AG09309 (cell line): ENCODE measurements at places on chromosomes 2 and 18.
A peak's percentile ranks its signal among the peaks of the same experiment; 100 is the strongest.

DNA sequence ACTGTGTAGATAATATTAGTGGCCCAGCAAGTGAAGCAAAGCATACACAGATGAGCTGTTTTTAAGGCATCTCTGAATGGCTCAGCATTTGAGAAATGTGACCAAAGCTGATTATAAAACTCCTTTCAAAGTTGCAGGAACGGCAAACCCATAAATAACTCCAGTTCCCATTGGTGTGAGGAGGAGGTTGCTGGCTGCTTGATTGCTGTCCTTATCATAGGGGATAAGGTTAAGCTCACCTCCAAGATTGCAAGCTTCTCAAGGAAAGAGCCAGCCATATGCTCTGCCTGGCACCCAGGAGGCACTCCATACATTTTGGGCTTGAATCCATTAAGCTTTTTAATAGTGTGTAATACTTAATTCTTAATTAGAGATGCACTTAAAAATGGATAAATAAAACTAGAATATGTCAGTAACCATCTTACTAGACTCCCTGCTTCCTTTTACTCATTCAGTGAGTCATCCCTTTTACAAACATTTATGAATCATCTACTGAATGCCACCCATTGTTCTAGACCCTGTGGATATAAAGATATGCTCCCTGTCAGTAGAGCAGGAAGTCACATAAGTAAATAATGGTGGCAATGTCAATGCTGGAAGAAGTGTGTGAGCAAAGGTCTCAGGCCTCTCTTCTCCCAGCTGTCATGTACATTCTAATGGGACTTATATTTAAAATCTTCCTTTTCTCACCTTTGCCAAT lies 99.3 kb downstream of the SPATS2L start:
- peak; percentile 61 for DNase-seq

GRCh38 chr18:23377669-23378301 lies 75.3 kb upstream of the RIOK3 start:
- DNase-seq: peak; percentile 63

GRCh38 chr2:113826346-113827285 lies 63.3 kb upstream of the ACTR3 start:
- no peak for DNase-seq

DNA sequence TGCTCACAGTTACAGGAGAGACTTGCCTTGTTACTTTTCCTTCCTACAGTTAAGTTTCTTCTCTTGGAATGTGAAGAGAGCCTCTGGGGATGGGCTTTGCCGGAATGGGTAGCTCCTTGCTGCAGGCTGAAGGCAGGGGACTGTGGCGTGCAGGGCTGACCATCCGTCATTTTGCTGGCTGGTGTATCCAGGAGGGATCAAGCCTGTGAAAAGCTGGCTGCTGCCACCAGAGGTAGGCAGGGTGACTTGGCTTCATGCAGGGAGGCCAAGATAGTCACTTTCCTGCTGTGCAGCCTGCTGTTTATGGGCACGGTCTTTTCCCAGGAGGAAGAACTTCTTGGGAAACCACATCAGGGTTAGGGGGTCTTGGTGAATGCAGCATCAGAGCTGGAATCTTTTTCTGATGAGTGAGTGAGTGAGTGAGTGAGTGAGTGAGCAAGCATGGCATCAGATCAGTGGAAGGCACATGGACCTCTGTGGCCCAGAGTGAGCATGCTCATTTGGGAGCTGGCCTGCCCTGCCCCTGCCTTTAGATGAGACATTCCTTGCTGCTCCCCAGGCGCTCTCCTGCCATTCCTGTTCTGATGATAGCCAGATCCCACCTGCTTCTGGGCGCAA lies 33.0 kb downstream of the FHOD3 start:
- DNase-seq: no peak

- DNase-seq: no peak
These were observed 15.8 kb downstream of the STK17B start for GRCh38 chr2:196155575-196155974.

- DNase-seq: no peak
These were observed 18.8 kb upstream of the STAT1 start for GRCh38 chr2:191032588-191033429.

DNA sequence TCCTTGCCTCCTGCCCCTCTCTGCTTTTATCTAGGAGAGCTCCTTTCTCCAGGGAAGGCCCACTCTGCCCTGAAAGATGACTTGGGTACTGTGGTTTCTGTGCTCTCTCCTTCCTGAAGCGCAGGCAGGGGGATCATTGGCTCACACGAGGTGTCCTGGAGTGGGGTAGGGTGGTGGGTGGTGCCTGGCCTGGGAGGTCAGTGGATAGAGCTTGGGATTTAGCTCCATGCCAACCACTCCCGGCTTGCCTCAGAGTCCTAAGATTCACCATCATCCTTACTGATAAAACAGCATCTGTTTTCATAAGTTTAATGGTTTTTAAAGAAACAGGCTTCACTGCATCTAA lies 63.1 kb downstream of the CIB4 start:
- DNase-seq: no peak

- no peak for DNase-seq
These were observed 75.5 kb downstream of the ANTXR1 start for GRCh38 chr2:69088466-69088865.

- no peak for DNase-seq
These were observed 64.2 kb upstream of the DCC start for GRCh38 chr18:52275817-52276216.

- no peak for DNase-seq
These were observed 1257.5 kb upstream of the ACVR2A start for GRCh38 chr2:146587291-146587713.

DNA sequence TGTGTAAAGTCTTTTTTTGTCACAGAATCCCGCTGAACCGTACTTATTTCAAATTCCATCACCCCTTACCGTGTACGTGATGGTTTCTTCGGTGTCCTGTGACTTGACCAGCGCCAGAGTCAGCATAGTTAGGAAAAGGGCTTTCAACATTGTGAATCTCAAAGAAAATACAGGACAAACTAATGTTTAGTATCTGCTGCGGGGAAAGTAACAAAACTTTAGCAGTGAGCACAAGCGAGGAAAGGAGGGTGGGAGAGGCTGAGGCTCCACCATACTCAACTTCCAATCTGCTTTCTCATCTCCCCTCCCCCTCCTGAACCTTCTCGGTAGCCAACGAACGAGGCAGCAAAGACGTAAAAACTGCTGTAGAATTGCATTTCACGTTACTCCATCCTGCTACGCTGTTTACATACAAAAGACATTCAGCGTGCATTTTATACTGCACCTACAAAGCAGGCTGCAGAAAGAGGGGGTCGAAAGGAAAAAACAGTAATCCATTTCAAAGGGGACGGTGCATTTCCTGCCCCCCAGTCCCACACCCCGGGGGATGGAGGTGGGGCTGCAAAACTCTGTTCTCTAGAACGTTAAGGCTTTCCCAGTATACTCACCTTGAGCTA lies 1.2 kb downstream of the EFEMP1 start:
- DNase-seq: no peak

DNA sequence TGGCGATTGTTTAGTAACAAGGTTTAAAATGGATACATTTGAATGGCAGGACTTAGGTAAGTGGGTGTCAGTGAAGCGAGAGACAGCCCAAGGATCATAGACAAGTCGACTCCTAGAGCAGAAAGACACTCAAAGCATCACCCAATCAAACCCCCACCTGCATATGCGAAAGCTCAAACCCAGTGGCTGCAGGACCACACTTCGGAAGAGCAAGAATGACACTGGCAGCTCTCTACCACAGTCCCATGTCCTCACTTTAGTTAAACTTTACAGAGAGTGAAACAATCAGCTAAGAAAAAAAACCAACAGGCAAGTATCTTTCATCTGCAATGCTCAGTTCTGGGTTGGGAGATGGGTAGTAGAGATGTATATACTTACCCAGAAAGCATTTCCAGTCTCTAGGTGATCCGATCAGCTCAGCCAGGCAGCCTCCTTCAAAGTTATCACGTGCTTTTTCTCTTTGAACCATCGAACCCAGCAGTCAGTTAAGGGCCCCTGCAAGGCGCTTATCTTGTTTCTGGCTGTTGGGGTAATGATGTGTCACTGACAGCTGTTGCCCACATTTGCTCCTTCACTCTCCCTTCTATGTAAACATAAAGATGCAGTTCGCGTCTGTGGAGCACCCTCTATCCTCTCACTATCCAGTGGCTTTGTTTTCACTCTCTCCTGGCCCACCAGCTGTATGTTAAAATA lies 357.5 kb upstream of the ID2 start:
- no peak for DNase-seq

DNA sequence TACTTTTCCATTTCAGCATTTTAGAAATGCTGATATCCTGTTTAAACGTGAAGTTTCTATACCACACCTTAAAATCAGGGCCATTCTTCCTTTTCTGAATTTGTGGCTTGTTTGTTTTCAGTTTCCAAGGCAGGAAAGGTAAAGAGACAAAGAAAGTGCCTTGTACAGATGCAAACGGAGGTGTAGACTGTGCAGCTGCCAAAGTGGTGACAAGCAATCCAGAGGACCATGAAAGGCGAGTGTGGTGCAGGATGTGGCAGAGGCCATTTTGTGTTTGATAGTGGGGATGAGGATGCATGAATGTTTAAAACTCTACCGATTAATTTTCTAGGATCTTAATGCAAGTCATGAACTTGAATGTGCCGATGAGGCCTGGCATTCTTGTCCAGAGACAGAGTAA lies 733 bp downstream of the C2orf74 start:
- DNase-seq: no peak

GRCh38 chr2:225998116-225998515 lies 598.6 kb downstream of the NYAP2 start:
- no peak for DNase-seq

DNA sequence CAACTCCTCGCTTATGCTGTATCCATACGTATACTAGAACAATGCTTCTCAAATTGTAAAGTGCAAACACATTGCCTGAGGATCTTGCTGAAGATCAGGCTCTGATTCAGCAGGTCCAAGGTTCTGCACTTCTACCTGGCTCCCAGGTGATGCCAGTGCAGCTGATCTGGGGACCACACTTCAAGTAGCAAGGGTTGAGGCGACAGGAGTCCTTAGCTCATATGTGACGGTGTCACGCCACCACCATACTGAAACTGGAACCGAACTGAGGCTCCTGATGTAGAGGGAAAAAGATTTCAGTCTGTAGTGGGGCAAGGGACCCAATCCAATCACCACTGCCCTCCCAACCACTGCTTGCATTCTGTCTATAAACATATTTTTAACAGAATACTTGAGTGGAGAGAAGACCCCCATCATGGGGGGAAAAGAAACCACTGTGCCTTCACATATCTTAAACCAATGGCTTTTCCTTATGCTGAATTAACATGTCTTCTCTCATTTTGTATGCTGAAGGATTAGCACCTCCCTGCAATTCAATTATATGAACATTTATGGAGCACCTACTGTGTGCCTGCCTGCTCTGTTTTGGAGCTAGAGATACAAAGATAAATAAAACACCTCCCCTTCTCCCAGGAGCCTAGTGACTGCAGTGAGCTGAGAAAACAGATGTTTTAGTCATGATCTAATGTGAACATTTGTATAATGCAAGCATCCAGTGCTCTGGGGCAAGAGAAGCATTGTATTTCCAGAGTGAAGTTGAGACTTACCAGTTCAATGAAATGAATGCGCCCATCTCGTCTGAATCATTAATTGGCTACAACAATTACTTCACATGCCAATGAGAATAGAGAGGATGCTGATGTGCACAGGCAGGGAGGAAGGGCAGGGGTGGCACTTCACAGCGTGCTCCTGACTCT lies 6.6 kb upstream of the ASAP2 start:
- no peak for DNase-seq

DNA sequence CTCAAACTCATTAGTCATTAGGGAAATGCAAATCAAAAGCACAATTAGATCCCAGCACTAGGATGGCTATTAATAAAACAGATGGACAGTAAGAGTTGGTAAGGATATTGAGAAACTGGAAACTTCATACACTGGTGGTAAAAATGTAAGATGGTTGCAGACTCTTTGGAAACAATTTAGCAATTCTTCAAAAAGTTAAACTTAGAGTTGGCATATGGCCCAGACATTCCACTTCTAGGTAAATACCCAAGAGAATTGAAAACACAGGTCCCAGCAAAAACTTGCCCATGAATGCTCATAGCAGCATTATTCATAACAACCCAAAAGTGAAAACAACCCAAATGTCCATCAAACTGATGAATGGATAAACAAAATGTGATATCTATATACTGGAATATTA lies 84.9 kb upstream of the ZFP36L2 start:
- peak; percentile 68 for DNase-seq

GRCh38 chr2:241052677-241053360 lies 49.3 kb downstream of the MTERF4 start:
- no peak for DNase-seq

GRCh38 chr2:241818943-241819270 lies 9.9 kb downstream of the NEU4 start:
- DNase-seq: no peak

DNA sequence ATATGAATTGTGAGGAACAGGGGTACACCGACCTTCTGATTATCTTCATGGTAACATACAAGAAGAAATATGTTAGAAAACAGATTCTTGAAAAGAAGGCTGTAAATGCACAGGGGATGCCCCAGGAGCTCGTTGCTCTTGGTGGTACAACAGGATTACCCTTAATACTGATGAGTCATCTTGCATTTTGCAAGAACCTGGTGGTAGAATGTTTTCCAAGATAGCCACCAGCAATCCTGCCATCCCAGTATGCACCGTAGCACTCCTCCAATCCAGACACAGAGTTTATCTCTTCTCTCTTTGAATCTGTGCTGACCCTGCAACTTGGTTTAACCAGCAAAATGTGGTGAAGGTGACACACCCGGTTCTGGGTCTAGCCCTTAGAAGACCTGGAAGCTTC lies 238.3 kb downstream of the EN1 start:
- no peak for DNase-seq

DNA sequence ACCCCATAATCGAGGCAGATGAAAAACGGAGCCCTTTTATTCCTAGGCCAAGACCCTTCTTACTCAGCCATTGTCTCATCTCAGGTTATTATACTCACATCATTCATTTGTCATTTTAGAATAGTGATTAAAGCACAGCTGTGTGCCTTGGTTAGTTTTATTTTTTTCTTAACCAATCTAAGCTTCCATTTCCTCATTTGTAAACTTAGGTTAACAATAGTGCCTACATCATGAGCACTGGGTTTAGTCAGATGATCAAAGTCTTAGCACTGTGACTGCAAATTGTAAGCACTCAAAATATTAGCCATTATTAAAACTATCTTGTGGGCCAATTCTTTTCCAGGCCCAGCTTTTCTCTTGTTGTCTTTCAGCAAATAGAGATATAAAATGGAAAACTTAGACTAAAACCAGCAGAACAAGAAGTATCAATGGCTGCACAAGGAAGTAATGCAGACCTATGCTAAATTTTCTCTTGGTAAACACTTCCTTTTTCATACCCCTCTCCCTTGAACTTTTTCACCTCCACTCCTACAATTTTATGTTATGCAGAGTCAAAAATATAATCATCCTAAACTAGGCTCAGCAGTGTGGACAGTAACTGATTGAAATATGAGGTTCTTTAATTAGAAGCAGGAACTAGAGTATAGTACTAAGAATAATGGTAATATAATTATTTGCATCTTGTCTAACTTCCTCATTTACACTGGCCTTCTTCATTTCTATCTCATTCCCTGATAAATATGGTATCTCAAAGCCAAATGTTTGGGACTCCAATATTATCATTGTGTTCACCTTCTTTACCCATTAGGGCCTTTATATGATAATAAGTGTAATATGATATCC lies 21.5 kb upstream of the GALNT3 start:
- no peak for DNase-seq
